ENCODE measurements at places on chromosomes 2 and 18.
A peak's percentile ranks its signal among the peaks of the same experiment; 100 is the strongest.

DNA sequence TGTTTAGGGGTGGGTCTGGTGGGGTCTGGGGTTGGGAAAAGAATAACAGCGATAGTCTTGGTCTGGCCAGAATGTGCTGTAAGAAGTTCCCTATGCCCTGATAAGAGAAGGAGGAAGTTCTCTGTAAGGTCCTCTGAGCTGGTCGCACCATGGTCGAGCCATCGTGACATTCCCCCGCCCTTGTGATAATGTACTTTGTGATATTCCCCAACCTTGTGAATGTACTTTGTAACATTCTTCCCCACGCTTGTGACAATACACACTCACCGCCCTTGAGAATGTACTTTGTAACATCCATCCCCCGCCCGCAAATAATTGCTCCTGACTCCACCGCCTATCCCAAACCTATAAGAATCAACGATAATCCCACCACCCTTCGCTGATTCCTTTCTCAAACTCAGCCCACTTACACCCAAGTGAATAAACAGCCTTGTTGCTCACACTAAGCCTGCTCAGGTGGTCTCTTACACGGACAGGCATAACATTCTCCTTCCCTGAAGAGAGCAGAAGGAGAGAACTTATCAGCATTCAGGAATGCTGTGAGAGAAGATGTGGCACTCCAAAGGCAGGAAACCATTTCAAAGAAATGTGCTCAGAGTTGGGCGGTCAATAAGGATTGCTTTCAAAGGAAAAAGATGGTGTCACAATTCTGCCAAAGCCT is 17.8 kb upstream of the DUSP19 start:
- DNase-seq = no peak
- peaks cover 46% of the 10 kb centered on the region for H3K27me3 ChIP-seq
- H3K36me3 ChIP-seq = no peaks in the 10 kb centered on the region
- H3K27ac ChIP-seq = no peak overlapping the region
- no peak overlapping the region for H3K4me3 ChIP-seq

DNA sequence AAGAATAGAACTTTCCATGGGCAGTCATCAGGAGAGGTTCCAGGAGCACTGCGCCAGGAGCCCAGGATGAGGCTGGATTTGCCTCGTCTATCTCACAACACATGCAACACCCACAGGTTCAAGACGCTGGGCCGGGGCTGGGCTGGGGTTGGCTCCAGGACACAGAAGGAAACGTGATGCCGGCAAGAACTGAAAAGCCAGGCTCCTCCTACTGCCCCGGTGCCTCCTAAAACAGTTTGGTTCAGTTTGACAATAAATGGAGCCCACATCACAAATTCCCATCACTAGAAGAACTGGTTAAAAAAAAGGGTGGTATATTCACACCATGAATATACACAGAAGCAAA is 75.9 kb downstream of the INHBB start:
- no peak overlapping the region for H3K4me3 ChIP-seq
- H3K36me3 ChIP-seq = no peaks in the 10 kb centered on the region
- H3K4me1 ChIP-seq = no peaks in the 10 kb centered on the region
- no peak overlapping the region for H3K27ac ChIP-seq
- DNase-seq = no peak

- DNase-seq = no peak
- H3K27ac ChIP-seq = peak overlapping the region; percentile 98
- H3K36me3 ChIP-seq = peaks cover 33% of the 10 kb centered on the region
These were observed 21.7 kb downstream of the BCL11A start for GRCh38 chr2:60531701-60532133.

GRCh38 chr2:86025229-86025820 is 80.4 kb downstream of the POLR1A start:
- H3K4me1 ChIP-seq = peaks cover 16% of the 10 kb centered on the region
- H3K36me3 ChIP-seq = peaks cover 5% of the 10 kb centered on the region
- H3K27me3 ChIP-seq = no peaks in the 10 kb centered on the region
- no peak for DNase-seq
- no peak overlapping the region for H3K4me3 ChIP-seq
- H3K27ac ChIP-seq = no peak overlapping the region

DNA sequence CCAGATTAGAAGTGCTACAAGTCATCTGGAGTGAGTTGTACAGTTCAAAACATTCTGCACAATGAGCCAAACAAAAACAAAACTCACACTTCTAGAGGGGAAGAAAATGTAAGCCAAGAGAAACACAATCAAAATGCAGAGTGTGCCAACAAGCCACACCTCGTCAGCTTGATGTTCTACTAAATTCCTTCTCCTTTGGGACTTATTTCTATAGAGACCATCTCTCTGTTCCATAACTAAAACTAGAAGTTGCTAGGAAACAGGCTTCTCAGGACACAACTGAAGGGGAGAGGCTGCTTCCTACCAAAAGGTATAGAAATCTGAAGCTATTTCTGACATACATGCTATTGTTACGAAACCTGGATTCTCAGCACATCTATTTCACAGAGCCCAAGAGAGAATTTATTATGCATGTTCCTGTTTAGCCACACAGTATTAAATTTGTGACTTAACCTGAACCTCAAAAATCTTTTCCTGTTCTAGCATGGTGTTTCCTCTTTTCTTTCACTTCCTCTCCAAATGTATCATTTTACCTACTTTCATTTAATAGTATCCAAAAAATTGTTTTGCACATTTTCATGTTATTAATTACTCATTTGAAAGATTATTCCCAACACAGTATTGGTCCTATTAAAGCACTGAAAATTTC is 211.4 kb upstream of the CCDC150 start:
- peaks cover 24% of the 10 kb centered on the region for H3K4me1 ChIP-seq
- peak overlapping the region; percentile 48 for H3K4me3 ChIP-seq
- H3K27me3 ChIP-seq = no peaks in the 10 kb centered on the region
- DNase-seq = peak; percentile 27
- no peaks in the 10 kb centered on the region for H3K36me3 ChIP-seq

DNA sequence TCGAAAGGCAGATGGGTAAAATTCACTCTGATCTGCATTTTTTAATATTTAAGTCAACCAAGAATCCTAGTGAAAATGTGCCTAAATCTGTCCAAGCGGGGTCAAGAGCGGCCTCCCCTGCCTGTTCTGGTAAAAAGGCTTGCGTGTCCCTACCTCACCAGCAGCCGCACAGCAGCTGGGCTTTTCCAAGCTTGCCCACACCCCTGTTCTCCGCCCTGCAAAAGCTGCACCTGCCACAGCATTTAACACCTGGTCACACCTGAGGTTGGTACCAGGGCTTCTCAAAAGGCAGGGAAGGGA is 25.8 kb upstream of the TMEM182 start:
- peak overlapping the region; percentile 88 for H3K27ac ChIP-seq
- DNase-seq = no peak
- no peaks in the 10 kb centered on the region for H3K36me3 ChIP-seq
- H3K27me3 ChIP-seq = no peaks in the 10 kb centered on the region
- peaks cover 31% of the 10 kb centered on the region for H3K4me1 ChIP-seq

GRCh38 chr2:48198371-48198770 is 292.1 kb upstream of the FBXO11 start:
- no peaks in the 10 kb centered on the region for H3K27me3 ChIP-seq
- DNase-seq = no peak
- no peaks in the 10 kb centered on the region for H3K36me3 ChIP-seq
- H3K4me3 ChIP-seq = no peak overlapping the region
- H3K4me1 ChIP-seq = peaks cover 6% of the 10 kb centered on the region

- peaks cover 90% of the 10 kb centered on the region for H3K4me1 ChIP-seq
- peak overlapping the region; percentile 73 for H3K27ac ChIP-seq
- no peak for DNase-seq
- no peaks in the 10 kb centered on the region for H3K36me3 ChIP-seq
These were observed 104.8 kb downstream of the MAP4K4 start for GRCh38 chr2:101802329-101802728.

DNA sequence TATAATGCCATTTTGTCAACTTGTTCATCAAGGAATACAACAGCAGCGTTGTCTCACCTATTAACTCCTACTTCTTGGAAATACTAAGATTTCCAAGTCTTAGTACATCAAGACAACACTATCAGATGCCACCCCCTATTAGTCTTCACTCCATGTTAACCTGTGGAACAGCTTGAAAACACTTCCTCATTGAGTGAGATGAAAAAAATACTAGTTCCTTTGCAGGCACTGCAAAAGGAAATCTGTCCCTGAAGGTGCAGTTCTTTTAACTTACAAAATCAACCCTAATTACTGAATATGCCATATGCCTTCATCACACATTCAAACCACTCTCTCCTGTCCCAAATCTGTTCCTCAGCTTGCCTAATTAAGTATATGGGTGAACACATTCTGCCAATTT is 4.0 kb downstream of the CWC22 start:
- H3K27me3 ChIP-seq = no peaks in the 10 kb centered on the region
- H3K4me1 ChIP-seq = peaks cover 60% of the 10 kb centered on the region
- H3K4me3 ChIP-seq = no peak overlapping the region
- H3K36me3 ChIP-seq = peaks cover 3% of the 10 kb centered on the region

- no peaks in the 10 kb centered on the region for H3K36me3 ChIP-seq
- DNase-seq = no peak
- H3K27ac ChIP-seq = no peak overlapping the region
- no peaks in the 10 kb centered on the region for H3K4me1 ChIP-seq
- no peak overlapping the region for H3K4me3 ChIP-seq
- H3K27me3 ChIP-seq = peaks cover 4% of the 10 kb centered on the region
These were observed 110.5 kb downstream of the DYSF start for GRCh38 chr2:71563872-71564271.

GRCh38 chr2:33011373-33011772 is 64.6 kb downstream of the LTBP1 start:
- H3K27me3 ChIP-seq = peaks cover 9% of the 10 kb centered on the region
- no peaks in the 10 kb centered on the region for H3K4me1 ChIP-seq
- DNase-seq = no peak
- no peak overlapping the region for H3K27ac ChIP-seq

- no peak for DNase-seq
- no peaks in the 10 kb centered on the region for H3K27me3 ChIP-seq
- H3K4me3 ChIP-seq = no peak overlapping the region
- H3K36me3 ChIP-seq = no peaks in the 10 kb centered on the region
- no peak overlapping the region for H3K27ac ChIP-seq
- H3K4me1 ChIP-seq = no peaks in the 10 kb centered on the region
These were observed 257.7 kb upstream of the COPS8 start for GRCh38 chr2:236827997-236828396.

DNA sequence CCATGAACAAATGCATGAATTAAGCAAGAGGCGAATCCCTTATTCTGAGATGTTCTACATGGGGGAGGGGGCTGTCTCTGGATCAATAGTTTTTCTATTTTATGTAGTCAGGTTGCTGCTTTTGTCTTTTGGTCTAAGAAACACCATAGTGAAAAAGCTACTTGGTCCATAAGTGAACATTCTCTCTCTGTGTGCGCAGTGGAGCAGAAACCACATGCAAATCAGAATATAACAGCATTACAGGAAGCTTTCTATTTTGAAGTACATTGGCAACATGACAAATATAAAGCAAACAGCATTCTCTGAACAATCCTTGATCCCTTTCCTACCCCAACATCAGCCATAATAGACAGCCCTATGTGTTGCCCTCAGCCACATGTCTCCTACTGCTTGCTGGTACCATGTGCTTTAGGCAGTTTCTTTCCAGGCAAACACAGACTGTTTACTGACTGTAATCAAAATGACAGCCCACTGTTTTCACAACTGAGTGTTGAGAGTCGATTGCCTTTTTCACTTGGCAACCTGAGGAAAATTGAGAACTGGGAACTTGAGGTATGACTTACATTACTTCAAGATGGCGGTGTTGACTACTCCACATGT is 10.6 kb downstream of the SCN3A start:
- peak overlapping the region; percentile 62 for H3K4me3 ChIP-seq
- peak; percentile 72 for DNase-seq
- no peaks in the 10 kb centered on the region for H3K36me3 ChIP-seq
- H3K27me3 ChIP-seq = no peaks in the 10 kb centered on the region
- H3K27ac ChIP-seq = peak overlapping the region; percentile 49

DNA sequence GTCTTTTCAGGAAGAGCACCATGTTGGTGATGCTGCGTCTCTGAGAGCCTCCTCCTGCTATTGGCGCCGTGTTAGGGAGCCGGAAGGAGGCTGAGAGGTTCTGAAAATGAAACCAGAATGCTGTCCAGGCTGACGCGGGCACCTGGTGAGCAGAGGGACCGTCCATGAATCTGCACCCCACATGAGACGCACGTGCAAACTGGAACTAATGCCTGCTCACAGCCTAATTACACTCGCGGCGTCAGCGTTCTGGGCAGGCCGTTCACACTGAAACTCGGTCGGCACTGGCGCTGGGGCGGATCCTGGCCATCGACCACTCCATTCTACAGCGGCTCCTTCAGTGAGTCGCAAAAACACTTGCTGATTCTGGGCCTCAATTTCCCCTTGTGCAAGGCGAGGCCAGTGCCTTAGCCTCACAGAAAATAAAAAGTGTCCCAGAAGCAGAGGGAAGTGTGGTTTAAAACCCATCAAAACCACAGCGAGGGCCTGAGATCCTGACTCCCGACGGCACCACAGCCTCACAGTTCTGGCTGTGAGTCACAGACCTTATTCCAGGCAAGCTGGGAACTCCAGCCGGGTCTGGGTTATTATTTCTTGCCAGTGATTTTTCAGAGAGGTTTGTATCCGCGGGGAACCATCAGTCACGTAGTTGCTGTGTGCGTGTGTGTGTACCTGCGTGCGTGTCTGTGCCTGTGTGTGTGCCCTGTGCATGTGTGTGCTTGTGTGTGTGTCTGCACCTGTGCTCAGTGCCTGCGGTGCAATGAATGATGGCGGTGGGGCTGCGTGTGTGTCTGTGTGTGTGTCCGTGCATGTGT is 49.1 kb upstream of the CTDP1 start:
- no peak for DNase-seq
- peaks cover 45% of the 10 kb centered on the region for H3K4me1 ChIP-seq
- no peaks in the 10 kb centered on the region for H3K27me3 ChIP-seq
- no peak overlapping the region for H3K4me3 ChIP-seq
- H3K36me3 ChIP-seq = no peaks in the 10 kb centered on the region

DNA sequence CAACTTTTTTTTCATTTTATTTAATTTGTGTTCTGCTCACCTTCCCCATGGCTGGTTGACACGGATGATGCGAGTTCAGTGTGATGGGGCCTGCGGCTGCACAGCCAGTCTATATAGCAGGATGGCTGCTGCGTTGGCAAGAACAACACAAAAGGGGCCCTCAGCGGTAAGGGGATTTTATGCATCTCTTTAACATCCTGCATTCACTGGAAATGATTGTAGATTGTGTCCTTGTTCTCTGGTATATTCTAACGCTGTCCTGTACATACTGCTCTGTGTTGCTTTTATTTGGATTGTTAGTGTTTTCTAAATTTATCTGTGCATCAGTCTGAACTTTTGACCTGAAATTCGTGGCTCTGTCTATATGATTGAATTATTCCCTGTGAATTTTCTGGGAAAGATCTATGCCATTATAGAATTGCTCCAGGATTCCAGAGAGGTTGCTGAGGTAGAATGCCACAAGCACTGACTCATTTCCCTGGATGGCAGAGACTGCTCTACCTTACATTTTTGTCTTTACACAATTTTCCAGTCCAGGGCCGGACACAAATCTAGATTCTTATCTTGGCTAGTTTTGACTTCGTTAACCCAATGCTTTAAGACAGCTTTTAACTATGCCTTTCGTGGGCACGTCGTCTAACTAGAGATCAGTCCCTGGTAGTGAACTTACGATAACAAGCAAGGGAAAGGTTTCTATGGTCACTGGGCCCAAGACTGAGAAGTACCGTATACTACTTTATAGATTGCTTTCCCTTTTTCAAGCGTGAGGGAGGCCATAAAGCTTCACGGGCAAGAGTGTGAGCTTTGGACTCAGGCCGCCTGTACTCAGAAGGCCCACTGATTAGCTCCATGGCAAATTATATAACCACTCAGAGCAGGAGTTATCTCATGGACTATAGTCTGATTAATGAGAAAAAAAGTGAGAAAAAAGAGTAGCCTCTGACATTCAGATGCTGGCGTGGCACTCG is at the start of gene CRYGC:
Gene CRYGC (minus strand): TSS at position 85 of the 968 bp plus-strand sequence. CDS start 36 bp downstream, at position 49.
- no peaks in the 10 kb centered on the region for H3K4me1 ChIP-seq
- no peaks in the 10 kb centered on the region for H3K36me3 ChIP-seq
- H3K27me3 ChIP-seq = peaks cover 20% of the 10 kb centered on the region
- H3K4me3 ChIP-seq = no peak within 1 kb of the TSS
- H3K27ac ChIP-seq = no peak within 1 kb of the TSS
